ENCODE measurements at places on chromosomes 5 and 9. TPM values are rescaled to one million over a fixed set of nuclear protein-coding genes. Genes with fewer than 3 reads are reported as not detected.

GRCh38 chr5:73028991-73029595 is 73.3 kb downstream of the FCHO2 start:
- DNase-seq: no peak

GRCh38 chr5:135604056-135604455 is 25.3 kb upstream of the CXCL14 start:
- DNase-seq: no peak

- no peak for DNase-seq
Measured at GRCh38 chr9:17230646-17231045, 95.8 kb downstream of the CNTLN start.

DNA sequence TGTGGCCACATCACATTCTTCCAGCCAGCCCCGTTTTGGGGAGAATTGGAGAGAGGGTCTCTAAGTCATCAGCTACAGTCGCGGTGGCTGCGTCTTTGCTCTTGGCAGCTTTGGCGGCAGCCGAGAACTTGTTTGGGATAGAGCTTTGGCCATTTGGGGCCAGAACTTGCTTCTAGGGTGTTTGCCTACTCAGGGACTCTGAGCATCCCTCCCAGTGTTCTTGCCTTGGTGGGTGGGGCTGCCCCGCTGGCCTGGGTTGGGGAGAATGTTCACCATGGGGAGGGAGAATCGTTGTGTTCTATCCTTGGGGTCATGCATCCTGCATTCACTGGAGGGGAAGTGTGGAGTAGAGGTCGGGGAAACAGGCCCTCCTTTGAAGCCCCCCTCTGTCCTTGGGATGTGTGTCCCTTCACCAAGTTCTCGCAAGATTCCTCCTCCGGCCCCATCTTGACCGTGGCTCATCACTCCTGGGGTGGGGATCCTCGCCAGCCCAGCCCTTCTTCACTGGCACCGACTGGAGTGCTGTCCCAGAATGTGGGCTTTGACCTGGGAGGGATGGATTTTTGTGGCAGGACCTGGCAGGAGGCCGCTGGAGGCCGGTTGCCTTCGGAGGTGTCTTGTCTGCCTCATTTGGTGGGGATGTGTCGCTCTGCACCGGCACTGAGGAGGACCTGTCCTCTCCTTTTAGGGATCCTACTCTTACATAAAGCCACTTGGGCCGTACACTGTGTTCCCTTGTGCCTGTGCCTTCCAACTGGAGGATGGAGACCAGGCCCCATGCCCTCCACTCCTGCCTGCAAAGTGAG is 3.5 kb downstream of the PHF2 start:
- peak; percentile 27 for DNase-seq

DNA sequence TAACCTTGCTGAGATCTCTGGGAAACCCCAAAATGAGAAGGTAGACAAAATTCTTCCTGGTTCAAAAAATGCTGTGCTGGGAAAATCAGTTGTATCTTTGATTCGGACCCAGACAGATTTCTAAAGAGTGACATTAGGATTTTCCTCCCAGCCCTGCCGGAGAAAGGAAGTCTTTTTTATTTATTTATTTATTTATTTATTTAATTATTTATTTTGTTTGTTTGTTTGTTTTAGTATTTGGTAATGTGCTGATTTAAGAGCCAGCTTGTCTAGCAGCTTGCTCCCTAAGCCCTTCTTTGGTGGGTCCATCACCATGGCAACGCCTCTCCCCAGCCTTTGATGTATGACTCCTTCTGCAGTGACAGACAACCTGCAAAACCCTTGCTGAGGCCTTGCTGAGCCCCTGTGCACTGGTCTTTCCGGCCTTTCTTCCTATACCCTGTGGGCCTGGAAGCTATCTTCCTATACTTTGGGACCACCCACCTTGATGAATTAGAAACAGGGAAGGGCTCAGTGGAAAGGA is 60.6 kb upstream of the AFAP1L1 start:
- DNase-seq: no peak

DNA sequence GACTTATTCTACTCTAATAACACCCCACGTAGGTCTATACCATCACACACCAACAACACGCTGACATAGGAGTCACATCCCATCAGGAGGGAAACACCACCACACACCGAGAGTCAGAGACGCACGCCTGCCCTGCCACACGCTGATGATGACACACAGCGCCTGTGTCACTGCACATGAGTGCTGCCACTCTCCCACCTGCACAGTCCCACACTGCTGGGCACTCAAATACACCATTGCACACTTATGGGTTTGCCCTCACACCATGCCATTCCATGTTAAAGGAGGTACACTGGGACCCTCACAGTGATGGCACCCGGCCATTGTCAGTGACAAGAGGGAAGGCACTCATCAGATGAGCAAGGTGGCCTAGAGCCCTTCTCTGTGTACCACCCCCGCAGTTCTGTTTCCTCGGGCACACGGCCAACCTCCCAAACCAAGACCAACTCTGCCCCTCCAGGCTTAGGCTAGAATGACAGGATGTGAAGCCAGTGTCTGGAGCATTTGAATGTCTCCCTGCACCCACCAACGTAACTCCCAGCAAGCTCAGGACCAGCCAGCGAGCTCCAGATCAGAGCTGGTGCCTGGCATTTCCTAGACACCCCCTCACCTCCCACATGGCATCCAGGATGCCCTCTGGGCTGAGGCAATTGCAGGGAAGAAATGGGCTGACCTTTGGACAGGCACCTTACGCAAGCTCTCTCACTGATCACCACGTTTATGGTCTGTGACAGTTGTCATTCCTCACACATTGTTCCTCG is 3.6 kb upstream of the CPLX2 start:
- DNase-seq: no peak

DNA sequence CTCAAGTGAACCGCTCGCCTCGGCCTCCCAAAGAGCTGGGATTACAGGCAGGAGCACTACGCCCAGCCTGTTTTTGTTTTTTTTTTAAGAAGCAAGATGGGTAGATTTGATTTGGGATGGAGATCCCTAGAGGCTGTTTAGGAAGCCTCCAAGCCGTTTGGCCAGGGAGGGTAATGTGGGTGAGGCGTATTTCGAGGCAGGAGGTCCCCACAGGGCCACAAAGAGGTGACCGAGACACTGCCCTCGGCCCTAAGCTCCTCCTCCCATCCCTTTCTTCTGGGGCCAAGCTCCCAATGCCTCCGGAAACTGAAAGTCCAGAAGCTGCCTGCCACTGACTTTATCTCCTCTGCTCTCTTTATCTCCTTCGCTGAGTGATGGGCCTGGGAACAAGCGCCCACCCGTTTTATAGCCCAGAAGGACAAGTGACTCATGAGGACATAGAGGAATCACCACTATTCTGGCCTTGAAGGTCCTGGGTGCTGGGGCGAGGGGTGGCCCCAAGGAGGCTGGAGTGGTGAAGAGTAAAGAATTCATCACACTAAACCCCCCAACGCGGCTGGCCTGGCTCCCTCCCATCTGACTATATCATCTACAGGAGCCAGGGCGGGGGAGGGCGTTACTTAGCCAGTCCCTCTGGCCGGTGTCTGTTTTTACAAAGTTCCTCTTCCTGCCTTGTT is 2.0 kb upstream of the RALGDS start:
- peak; percentile 65 for DNase-seq

- no peak for DNase-seq
Measured at GRCh38 chr5:69335341-69335935, 2.8 kb upstream of the CCDC125 start.

DNA sequence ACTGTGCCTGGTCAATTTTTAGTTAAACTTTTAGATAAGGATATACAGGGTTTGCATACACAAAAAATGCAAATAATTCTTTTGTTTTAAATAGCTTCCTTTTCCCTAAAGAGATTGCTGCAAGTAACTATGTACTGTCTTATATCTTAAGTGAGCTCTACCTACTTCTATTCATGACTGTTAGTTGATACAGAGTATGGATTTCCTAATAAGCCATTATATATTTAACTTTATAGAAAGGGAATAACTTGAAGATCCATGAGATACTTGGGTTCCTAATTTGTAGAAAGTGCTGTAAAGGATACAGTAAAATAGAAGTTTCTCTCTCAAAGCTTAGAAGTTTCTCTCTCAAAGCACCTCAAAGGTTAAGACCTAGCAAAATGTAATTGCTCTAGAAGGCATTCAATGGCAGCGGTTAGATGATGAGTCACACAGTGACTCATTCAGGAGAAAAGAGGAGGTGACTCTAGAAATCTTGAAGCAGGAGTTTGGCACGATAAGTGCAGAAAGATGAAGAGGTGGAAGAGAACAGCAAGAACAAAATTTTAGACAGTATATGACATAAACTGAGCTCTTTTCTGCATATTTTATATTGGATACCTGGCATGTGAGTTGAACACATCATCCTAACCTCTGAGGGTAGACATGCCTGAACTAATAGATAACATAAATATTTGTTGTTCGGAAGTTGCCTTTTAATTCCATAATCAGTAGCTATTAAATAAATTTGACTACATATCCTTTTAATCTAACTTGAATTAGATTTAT is 5.5 kb upstream of the DNAJC21 start:
- DNase-seq: no peak

GRCh38 chr5:38925154-38925925 is 79.5 kb downstream of the OSMR start:
- DNase-seq: no peak

GRCh38 chr5:6812800-6813731 is 99.8 kb downstream of the TENT4A start:
- peak; percentile 51 for DNase-seq

GRCh38 chr9:133918111-133918813 is 73.9 kb downstream of the VAV2 start:
- DNase-seq: no peak

- DNase-seq: no peak
Measured at GRCh38 chr5:98454407-98454806, 319.1 kb upstream of the RGMB start.

DNA sequence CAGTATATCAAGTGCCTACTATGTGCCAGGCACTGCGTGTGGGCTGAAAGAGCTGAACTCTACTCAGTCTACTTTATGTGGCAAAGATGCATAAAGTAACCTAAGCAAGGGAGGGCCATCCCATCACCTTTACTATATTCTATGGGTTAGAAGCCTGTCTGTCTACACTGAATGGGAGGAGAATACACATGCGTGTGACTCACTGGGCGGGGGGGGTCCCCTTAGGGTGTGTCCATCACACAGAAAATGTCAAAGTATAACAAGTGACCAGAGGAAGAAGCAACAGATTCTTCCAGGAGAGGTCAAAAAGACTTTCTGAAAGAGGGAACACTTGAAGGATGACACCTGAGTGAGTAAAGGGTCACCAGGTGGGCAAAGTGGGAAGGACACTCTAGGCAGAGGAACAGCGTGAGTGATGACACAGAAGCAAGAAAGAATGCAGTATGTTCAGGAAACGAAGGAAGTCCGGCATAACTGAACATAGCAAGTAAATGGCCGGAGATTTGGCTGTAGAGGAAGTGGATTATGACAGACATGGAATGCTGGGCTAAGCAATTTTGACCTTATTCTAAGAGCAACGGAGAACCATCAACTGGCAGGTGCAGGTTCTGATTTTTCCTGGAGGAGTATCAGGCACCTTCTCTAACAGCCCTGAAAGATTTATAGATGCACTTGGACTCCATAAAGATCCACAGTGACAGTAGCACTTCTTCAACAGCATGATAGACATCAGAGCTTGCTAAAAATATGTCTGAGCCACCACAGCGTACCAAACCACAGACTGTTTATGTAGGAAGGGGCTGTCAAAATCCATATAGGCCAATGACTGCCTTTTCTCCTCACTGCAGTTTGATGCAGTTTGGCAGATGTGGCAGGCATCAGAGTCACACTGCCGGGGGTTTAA is 8.0 kb upstream of the WHRN start:
- no peak for DNase-seq

GRCh38 chr5:31237174-31237573 is 43.7 kb downstream of the CDH6 start:
- DNase-seq: no peak

- no peak for DNase-seq
Measured at GRCh38 chr9:123457583-123457982, 101.6 kb downstream of the CRB2 start.

- DNase-seq: no peak
Measured at GRCh38 chr5:171570244-171570825, 150.9 kb downstream of the FGF18 start.

GRCh38 chr5:140213370-140213983 is 38.5 kb downstream of the CYSTM1 start:
- no peak for DNase-seq

DNA sequence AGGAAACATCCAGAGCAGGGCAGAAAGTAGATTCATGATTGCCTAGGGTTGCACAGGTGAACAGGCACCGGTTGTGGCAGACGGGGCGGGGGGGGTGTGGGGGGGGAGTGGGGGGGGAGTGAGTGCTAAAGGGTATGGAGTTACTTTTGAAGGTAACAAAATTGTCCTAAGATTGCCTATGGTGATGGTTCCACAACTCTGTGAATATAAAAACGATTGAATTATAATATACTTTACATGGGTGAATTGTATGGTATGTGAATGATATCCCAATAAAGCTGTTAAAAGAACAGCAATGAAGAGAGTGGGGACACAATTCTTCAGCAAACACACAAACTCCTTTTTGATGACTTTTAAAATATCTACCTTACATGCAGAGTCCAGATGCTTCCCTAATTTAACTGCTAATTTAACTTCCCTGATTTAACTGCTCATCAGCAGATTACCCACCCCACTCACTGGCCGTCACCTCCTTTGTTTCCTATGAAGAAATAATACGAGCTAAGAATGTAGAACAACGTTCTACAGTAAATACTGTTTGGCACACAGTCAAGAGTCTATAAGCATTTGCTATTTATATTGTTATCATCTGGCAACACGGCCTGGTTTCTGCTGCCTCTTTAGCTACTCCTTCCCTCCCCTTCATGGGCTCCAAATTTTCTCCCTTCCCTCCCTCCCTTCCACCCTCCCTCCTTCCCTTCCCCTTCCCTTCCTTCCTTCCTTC is 83.5 kb downstream of the PTCH1 start:
- DNase-seq: no peak

DNA sequence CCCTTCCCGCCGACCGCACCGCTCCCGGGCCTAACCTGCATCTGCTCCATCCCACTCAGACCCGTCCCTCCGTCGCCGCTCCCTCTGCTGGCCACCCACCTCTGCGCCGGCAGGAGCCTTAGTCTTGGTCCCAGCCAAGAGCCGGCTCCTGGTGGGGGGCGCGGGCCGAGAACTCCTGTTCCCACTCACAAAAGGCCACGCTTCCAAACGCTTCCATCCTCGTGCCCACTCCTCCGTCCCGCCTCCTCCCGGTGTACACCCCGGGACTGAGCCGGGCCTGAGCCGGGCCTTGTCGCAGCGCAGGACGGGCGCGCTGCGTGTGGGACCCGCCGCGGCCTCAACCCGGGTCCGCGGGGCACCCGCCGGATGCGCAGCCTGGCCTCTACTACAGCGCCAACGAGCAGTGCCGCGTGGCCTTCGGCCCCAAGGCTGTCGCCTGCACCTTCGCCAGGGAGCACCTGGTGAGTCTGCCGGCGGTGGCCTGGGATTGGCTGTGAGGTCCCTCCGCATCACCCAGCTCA is 7.5 kb downstream of the ADAMTS13 start:
- DNase-seq: no peak

The SPINK7 gene
- not detected for total RNA-seq

The GFM2 gene
- total RNA-seq: 27.8 TPM

The WHRN gene
- total RNA-seq: 7.8 TPM

The RORB gene
- 1.2 TPM for total RNA-seq

The PCDHB3 gene
- 1.9 TPM for total RNA-seq

The SLIT3 gene
- 117 TPM for total RNA-seq
